ENCODE measurements at places on chromosomes 4 and X.

DNA sequence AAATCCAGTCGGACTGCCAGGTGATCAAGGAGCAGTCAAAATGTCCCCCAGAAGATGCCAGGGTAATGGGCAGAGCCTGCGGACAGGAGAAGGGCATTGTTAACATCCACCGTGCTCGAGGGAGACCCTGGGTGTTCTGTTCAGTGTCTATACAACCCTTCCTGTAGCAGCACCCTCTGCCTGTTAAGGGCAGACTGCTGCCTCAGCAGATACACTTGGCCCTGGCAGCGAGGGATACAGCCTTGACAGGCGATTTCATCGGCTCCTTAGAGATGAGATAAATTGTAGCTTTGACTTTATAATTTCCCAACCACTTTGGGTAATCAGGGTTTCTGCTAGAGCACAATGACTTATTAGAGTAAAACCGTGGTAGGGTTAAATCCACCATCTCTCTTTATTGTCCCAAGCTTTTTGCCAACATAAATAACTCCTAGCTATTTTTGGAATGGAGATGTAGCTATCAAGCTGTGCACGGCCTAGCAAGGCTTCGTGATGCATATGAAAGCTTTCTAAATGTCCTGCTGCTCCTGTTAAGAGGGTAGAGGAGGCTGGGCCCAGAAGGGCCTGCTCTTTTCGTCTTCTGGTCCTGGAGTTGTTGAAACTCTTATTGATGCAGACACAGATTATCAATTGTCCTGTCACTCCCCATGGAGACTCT, 195.9 kb downstream of the CPEB2 start:
- H3K36me3 ChIP-seq = no peaks in the 10 kb centered on the region
- no peak overlapping the region for H3K27ac ChIP-seq
- no peak overlapping the region for H3K4me3 ChIP-seq
- DNase-seq = no peak
- H3K4me1 ChIP-seq = peaks cover 21% of the 10 kb centered on the region

DNA sequence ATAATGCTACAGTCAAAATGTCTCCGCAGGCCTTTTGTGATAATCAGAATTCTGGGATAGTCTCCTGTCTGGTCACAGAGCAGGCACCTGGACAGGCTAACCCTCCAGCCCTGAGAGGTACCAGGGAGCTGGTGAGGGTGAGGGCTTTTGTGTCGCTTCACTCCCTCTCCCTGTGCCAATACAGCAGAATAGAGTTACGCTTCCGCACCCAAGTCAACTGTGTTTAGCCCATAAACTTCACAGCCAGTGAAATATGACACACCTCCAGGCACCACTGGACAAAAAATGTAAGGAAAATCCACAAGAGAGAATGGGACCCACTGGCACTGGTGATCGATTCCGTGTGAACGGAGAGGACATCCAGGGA, 1.3 kb downstream of the GAK start:
- peak overlapping the region; percentile 91 for H3K27ac ChIP-seq
- H3K36me3 ChIP-seq = no peaks in the 10 kb centered on the region
- H3K4me3 ChIP-seq = peak overlapping the region; percentile 76
- H3K4me1 ChIP-seq = peaks cover 30% of the 10 kb centered on the region
- H3K27me3 ChIP-seq = no peaks in the 10 kb centered on the region

DNA sequence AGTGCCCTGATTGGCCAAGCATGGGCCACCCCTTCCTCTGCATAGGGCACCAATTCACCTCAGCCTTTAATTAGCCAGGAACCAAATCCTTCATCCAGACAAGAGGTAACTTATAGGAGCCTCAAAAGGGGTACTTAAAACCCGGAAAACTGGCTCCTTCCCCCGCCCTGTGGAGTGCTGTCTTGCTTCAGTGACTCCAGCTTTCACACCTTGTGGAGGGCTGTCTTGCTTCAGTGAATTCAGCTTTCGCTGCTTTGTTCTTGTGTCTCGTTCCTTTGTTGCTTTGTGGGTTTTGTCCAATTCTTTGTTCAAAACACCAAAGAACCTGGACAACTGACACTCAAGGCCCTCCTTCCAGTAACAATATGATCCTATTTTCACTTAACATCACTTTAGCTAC, 82.2 kb upstream of the FRG1 start:
- H3K36me3 ChIP-seq = no peaks in the 10 kb centered on the region
- no peaks in the 10 kb centered on the region for H3K4me1 ChIP-seq
- DNase-seq = no peak
- H3K27me3 ChIP-seq = no peaks in the 10 kb centered on the region
- H3K4me3 ChIP-seq = no peak overlapping the region

- DNase-seq = no peak
- H3K36me3 ChIP-seq = no peaks in the 10 kb centered on the region
- no peak overlapping the region for H3K27ac ChIP-seq
- H3K4me1 ChIP-seq = no peaks in the 10 kb centered on the region
These were observed 524.9 kb upstream of the HTR2C start for GRCh38 chrX:114058988-114059418.

DNA sequence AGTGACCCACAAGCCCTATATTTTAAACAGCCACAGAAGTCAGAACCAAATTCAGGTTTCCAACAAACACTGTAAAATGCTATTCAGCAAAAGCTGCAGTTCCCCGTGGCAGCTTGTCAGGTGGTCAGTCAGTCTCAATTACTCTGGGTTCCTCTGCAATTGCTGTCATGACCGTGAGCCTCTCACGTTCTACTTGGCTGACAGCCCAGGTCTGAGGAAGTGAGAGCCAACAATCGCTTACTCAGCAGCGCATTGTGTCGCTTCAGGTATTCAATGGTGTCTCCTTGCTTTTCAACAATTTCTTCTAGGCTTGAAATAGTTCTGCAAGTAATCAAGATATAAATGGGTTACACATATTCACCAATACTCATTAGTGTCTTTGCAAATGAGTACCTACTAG, 25.8 kb downstream of the TRIM75 start:
- no peak overlapping the region for H3K27ac ChIP-seq
- no peak overlapping the region for H3K4me3 ChIP-seq
- H3K4me1 ChIP-seq = no peaks in the 10 kb centered on the region
- DNase-seq = no peak
- H3K27me3 ChIP-seq = no peaks in the 10 kb centered on the region
- no peaks in the 10 kb centered on the region for H3K36me3 ChIP-seq

DNA sequence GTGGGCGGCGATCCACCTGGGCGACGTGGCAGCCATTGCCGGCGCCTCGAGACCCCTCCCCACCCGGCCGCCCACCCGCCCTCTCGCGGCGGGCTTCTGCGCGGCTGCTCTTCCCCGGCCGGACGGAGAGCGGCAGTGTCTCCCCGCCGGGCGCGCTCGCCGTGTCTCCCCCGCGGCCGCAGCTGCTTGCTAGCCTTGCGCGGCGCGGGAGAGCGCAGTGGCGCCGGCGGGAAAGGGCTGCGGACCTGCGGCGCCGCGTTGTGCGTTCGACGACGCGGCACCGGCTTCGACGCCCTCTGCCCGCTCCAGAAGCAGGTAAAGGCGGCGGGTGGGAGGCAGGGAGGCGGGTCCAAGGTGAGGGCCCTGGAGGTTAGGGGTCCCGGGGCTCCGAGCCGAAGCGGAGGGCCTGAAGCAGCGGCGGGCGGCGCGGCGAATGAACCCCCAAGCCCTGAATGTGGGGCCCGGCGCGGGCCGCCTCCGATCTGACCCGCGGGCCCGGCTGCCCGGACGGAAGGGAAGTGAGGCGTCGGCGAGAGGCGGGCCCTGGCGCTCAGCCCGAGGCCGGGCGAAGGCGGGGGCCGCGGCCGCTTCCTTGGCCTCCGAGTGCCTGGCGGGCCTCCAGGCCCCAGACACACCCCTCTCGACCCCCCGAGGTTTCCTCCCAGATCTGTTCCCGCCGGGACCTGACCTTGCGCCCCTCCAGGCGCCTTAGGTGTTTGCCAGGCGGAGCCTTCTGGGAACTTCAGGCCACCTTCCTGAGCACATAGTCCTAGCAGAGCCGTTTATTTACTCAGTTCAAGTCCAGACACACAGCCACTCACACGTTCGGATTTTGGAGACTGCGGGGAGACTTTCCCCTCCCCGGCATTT, at the start of gene N4BP2:
TSS of gene N4BP2 (plus strand) at position 135 of the 870 bp plus-strand sequence. CDS start 40,491 bp downstream, outside the sequence.
- no peaks in the 10 kb centered on the region for H3K27me3 ChIP-seq
- H3K36me3 ChIP-seq = no peaks in the 10 kb centered on the region
- peaks cover 39% of the 10 kb centered on the region for H3K4me1 ChIP-seq
- H3K4me3 ChIP-seq = peak within 1 kb of the TSS; percentile 80
- peak within 1 kb of the TSS; percentile 100 for H3K27ac ChIP-seq

- no peak for DNase-seq
- no peak overlapping the region for H3K27ac ChIP-seq
- H3K36me3 ChIP-seq = no peaks in the 10 kb centered on the region
- H3K4me1 ChIP-seq = no peaks in the 10 kb centered on the region
- no peaks in the 10 kb centered on the region for H3K27me3 ChIP-seq
These were observed 26.4 kb downstream of the MAGEE1 start for GRCh38 chrX:76453737-76454406.

DNA sequence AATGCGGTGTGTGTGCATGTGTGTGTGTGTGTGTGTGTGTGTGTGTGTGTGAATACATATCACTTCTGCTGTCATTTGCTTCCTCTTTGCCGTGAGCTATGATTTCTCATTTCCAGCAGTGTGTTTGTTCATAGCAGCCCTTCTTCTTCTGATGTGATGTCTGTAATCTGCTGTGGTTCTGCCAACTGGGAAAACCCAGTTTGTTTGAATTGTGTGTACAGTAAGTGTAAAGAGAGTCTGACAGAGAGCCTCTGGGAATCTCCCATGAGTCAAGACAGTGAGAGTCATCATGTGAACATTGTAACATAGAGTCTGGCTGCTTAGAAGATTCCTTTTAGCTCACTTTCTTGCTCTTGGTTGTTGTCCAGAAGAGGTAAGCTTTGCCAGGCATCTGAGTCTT, 8.4 kb upstream of the NWD2 start:
- no peak for DNase-seq
- H3K4me1 ChIP-seq = no peaks in the 10 kb centered on the region
- no peaks in the 10 kb centered on the region for H3K36me3 ChIP-seq
- H3K27me3 ChIP-seq = no peaks in the 10 kb centered on the region
- no peak overlapping the region for H3K27ac ChIP-seq

DNA sequence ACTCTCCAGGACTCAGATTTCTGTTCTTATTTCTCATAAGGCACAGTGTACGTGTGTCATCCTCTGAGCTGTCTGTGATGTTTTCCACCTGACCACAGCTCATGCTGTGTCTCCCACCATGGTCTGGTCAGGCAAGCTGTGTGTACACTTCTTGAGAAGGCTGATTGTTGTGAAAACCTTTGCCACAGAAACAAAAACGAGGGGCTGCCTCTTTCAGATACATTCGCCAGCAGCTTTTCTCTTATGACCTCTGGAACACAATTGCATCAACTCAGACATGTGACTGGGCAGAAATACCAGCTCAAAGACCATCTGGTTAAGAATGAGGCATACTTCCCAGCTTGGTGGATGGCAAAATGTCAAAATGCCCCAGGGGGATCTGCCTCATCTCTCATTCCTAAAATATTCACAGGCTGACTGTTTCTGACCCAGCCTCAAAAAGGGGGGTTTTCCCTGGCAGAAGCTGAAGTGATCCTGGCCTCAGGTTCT, 46.1 kb downstream of the PGRMC2 start:
- no peak for DNase-seq
- no peaks in the 10 kb centered on the region for H3K36me3 ChIP-seq
- no peaks in the 10 kb centered on the region for H3K4me1 ChIP-seq
- H3K27me3 ChIP-seq = no peaks in the 10 kb centered on the region

GRCh38 chr4:142566777-142567176, 279.3 kb downstream of the INPP4B start:
- no peaks in the 10 kb centered on the region for H3K36me3 ChIP-seq
- H3K27ac ChIP-seq = no peak overlapping the region
- H3K4me3 ChIP-seq = no peak overlapping the region
- no peak for DNase-seq
- H3K4me1 ChIP-seq = no peaks in the 10 kb centered on the region
- no peaks in the 10 kb centered on the region for H3K27me3 ChIP-seq

DNA sequence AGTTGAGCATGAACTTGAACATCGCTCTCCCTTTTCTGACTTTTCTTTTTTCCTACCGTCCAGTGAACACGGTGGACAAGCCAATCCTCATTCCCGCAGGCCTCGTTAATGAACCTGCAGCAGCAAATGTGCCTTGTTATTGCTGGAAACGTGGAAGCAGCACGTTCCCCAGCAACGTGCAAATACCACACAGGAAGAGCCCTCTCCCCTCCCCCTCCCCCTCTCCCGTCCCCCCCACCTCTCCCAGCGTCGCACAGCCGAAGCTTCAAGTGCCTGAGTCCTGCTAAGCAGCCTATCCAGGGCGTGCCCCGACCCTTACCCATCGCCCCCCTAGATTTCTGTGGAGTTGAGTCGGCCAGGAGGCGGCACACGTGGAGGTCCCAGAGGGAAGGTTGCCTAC, 219.9 kb downstream of the BCOR start:
- H3K36me3 ChIP-seq = no peaks in the 10 kb centered on the region
- no peaks in the 10 kb centered on the region for H3K27me3 ChIP-seq
- DNase-seq = no peak
- no peak overlapping the region for H3K27ac ChIP-seq
- no peaks in the 10 kb centered on the region for H3K4me1 ChIP-seq
- no peak overlapping the region for H3K4me3 ChIP-seq

DNA sequence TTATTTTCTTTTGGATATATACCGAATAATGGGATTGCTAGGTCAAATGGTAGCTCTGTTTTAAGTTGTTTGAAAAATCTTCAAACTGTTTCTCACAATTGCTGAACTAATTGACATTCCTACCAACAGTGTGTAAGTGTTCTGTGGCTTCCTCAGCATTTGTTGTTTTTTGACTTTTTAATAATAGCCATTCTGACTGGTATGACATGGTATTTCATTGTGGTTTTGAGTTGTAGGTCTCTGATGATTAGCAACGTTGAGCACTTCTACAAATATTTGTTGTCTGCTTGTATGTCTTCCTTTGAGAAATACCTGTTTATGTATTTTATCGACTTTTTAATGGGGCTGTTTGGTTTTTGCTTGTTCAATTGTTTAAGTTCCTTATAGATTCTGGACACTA, 680.1 kb upstream of the GRIA3 start:
- H3K27ac ChIP-seq = no peak overlapping the region
- no peaks in the 10 kb centered on the region for H3K4me1 ChIP-seq
- no peak overlapping the region for H3K4me3 ChIP-seq

DNA sequence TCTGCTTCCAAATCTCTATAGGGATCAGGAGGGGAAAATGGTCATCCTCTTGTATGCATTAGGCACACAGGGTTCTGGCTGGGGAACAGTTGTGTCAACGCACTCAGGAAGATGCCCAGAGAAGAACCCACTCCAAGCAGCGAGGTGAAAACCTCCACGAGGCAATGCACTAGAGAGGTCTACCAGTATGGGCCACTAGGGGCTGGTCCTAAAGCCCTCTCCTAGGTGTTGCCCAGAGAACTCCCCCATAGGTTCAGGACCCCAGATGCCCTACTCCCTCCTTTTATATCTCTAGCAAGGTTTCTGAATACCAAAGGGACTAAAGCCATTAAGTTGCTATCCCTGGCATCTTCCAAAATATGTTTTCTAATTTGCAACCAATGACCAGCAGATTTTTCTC, 142.7 kb upstream of the NLGN4X start:
- no peak overlapping the region for H3K27ac ChIP-seq
- no peaks in the 10 kb centered on the region for H3K4me1 ChIP-seq
- no peaks in the 10 kb centered on the region for H3K36me3 ChIP-seq
- no peak overlapping the region for H3K4me3 ChIP-seq

GRCh38 chr4:12716896-12717295, 767.2 kb downstream of the RAB28 start:
- H3K36me3 ChIP-seq = no peaks in the 10 kb centered on the region
- H3K4me3 ChIP-seq = no peak overlapping the region
- H3K4me1 ChIP-seq = no peaks in the 10 kb centered on the region
- no peaks in the 10 kb centered on the region for H3K27me3 ChIP-seq
- no peak for DNase-seq
